ENCODE measurements at places on chromosomes 4 and X. TPM values are rescaled to one million over a fixed set of nuclear protein-coding genes. Genes with fewer than 3 reads are reported as not detected.

TET2 gene
- 20.7 TPM for total RNA-seq

CT47C1 gene
- total RNA-seq = not detected

NPFFR2 gene
- not detected for total RNA-seq

F8A3 gene
- total RNA-seq = 8.2 TPM

DNA sequence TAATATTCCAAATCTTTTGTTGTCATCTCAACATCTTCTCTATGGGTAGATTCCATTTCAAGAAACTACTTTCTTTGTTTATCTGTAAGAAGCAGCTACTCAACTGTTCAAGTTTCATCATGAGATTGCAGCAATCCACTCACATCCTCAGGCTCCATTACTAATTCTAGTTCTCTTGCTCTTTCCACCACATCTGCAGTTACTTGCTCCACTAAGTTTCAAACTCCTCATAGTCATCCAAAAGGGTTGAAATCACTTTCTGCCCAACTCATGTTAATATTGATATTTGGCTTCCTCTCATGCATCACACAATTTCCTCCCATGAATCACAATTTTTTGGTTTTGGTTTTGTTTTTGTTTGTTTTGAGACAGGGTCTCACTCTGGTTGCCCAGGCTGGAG lies 35.7 kb downstream of the ADH5 start:
- DNase-seq = no peak

- no peak for DNase-seq
Measured at GRCh38 chrX:53362449-53362848, 60.0 kb downstream of the SMC1A start.

- no peak for DNase-seq
Measured at GRCh38 chr4:5973486-5974220, 44.6 kb downstream of the C4orf50 start.

- no peak for DNase-seq
Measured at GRCh38 chr4:153676984-153677383, 7.1 kb upstream of the TLR2 start.

- DNase-seq = no peak
Measured at GRCh38 chr4:124123181-124123580, 589.4 kb downstream of the ANKRD50 start.

GRCh38 chr4:10034612-10035104 lies 13.4 kb upstream of the SLC2A9 start:
- DNase-seq = no peak

GRCh38 chr4:119100655-119101054 lies 35.0 kb upstream of the MYOZ2 start:
- DNase-seq = no peak

DNA sequence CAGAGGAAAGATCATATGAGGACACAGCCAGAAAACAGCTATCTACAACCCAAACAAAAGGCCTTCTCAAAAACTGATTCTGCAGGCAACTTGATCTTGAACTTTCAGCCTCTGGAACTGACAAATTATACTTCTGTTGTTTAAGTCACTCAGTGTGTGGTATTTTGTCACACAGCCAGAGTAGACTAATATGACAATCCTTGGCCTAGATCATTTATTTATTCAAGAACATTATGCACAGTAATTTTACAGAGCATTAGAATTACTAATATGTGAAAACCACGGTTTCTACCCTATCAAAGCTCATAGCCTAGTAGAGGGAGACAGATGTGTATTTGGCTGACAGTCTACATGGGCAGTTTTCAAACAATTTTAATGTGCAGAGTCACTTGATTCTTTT lies 167.8 kb upstream of the PCDH18 start:
- DNase-seq = no peak

DNA sequence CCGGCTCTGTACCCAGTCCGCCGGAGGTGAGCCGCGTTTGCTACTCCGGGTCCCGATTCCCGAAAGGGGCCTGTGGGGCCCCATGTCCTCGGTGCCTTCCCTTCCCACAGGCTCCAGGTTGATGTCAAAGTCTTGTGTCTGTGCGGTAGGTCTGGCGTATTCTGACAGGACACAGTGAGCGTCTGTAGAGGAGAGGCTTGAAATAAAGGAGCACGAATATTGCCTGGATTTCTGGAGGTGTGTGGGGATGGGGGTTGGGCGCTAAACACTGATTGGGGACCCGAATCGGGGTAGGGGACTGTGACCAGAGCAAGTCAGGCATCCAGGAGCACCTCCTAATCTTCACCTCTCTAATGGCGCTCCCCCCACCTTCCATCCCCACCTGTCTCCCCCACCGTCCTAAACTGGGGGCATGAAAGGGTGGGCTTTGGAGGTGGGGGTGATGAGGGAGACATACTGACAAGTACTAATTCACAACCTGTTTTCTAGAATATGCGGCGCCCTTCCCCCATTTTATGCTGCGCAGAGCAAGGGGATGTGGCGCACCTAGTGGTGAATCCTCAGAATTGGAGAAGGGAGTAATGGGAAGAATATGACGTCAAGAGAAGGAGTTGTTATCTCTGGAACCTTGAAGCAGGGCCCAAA lies 855 bp downstream of the GPRASP2 start:
- DNase-seq = no peak

DNA sequence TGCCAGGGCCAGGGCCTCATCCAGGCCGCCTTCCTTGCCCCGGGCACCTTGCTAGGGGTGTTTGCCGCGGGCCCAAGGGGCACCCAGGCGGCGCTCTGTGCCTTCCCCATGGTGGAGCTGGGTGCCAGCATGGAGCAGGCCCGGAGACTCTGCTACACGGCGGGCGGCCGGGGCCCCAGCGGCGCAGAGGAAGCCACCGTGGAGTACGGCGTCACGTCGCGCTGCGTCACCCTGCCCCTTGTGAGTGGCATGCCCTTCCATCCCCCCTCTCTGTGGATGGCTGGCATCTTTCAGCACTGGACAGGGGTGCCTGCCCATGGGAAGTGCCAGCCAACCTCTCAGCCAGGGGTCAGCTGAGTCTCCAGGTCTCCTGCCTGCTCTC lies 3.6 kb downstream of the PLXNB3 start:
- no peak for DNase-seq

- DNase-seq = no peak
Measured at GRCh38 chr4:110484029-110484428, 8.1 kb downstream of the ENPEP start.

DNA sequence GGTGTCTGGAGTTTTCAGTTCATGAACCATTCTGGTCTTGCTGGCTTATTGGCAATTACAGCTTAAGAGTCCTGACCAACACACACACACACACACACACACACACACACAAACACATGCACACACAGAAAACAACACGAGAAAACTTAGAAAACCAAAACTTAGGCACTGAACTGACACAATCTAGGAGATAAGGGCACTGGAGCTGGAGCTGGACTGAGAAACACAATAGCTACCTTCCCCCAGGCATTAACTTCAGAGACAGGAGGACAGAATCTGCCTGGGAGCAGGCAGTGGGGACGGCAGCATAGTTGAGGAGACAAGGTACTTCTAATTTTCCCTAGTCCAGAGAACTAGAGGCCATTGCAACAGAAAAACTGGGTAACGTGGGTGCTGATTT lies 62.3 kb downstream of the LNX1 start:
- DNase-seq = no peak

Data from activated naive CD8-positive, alpha-beta T cell treated with anti-CD3 and anti-CD28 coated beads for 36 hours (primary cell).